ENCODE measurements at places on chromosomes 6 and 20.

GRCh38 chr6:5486214-5486613 lies 224.9 kb downstream of the FARS2 start:
- no peak for DNase-seq

DNA sequence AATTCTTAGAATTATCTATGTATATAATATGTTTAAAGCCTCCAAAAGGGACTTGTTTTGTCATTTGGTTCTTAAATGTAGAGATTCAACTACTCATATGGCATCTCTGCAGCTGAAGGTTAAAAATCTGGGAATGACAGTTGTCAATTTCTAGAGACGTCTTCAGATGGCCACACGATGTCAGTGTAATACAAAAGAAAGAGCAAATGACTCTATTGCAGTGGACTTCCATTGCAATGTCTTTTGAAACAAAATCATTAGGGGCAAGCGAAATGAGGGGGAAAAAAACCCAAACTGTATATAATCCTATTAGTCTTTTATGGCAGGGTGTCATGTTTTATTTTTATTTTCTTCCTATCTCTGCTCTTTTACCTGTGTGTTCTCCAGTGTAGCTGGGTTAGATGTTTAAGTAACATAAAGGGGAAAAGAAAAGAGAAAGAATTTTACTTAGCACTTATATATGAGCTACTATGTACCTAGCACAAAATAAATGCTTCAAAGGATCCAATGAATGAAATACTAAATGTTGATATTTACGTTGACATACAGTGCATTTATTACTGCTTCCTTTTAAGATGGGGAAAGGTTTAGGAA lies 26.2 kb downstream of the CCN2 start:
- DNase-seq = no peak

DNA sequence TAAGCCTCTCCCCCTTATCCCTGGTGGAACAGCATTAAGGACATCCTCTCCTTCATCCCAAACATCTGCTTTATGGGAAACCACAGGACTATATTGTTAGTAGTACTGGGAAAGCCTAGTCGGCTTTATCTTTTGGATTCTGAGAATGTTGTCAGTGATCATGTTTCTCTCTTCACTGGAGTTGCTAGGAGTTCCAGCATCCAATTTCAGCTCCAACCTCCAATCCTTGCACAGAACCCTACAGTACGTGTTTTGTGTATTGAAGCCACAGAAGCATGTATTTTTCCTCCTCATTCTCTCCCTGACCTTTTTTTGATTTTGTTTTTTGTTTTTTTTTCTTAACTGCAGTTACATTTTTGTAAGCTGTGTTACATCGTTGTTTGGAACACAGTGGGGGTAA lies 84.0 kb downstream of the PHACTR3 start:
- no peak for DNase-seq

DNA sequence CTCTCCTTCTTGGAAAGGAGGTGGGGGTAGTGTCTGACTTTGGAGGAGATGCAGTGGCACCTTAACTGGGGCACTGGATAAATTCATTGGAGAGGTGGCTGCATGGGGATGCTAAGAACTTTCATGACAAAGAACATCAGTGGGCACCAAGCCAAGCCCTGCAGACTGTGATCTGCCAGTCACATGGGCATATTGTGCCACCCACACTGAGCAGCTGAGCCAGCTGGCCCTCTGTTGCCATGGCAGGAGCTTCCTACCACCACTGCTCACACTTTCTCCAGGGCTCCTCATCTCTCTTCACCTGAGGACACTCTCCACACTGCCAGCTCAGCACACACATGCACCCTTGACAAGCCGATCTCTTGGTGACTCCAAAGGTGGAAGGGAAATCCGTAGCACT lies 715.6 kb downstream of the QKI start:
- DNase-seq = no peak

DNA sequence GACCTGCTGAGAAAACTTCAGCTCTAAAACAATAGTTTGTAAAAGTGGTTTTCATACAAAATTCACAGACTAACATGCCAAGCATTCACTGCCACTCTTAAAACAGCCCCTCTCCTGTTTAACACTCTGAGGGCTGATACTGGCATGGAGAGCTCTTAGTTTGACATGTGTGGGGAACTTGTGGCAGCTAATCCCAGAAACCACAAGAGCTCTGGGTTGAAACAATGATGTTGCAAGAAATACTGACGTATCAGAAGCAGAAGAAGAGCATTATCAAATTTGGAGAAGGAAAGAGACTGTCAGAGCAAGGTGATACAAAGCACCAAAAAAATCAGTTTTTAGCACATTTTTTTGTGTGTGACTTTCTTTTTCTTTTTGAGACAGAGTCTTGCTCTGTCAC lies 5.1 kb downstream of the BEND3 start:
- DNase-seq = no peak

DNA sequence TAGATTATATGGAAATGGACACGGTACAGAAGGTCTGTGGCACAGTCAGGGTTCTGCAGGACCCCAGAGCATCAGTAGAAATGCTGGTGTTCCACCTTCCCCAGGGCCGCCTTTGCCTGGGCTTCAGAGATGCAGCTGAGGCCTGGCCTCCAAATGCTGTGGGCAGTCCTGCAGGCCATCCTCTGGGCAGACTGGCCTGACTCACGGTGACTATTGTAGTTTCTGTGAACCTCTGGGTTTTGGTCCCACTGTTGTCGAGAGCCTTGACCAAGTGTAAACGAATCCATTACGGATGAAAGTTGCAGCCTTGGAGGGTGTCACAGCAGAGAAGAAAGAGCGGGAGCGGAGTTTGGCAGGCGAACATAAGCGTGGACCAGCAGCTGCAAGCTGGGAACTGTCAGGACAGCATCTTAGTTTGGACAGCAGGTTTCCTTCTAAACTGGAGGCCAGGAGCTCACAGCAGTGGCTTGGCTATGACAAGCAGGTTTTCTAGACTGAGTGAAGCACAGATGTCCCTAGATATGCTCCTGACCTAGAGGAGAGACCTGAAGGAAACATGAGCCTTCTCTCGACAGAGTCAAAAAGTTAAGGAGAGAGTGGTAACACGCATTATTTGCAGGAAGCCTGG lies 46.2 kb upstream of the BCLAF1 start:
- DNase-seq = no peak

- DNase-seq = no peak
Observed at GRCh38 chr6:31418251-31418650, 14.9 kb downstream of the MICA start.

DNA sequence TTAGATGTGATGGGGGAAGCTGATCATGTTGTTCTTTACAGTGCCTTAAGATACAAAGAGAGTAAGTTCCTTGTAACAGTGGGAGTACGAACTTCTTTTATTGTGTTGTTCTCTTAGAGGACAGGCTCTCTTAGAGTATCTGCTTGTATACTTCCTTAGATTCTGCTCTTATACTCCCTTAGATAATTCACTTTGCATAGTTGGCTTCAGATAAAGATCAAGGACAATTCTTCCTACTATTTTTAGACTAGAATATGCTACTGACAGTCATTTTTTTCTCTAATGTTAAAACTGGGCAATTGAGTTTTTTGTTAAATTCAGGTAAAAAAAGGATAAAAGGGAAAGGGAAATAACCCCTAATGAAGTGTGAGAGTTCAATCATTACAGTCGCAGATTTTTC lies 138.7 kb downstream of the MYB start:
- DNase-seq = no peak

GRCh38 chr6:137488150-137489045 lies 5.8 kb downstream of the OLIG3 start:
- DNase-seq = no peak

GRCh38 chr20:23668477-23668951 lies 20.3 kb downstream of the CST4 start:
- peak; percentile 58 for DNase-seq

DNA sequence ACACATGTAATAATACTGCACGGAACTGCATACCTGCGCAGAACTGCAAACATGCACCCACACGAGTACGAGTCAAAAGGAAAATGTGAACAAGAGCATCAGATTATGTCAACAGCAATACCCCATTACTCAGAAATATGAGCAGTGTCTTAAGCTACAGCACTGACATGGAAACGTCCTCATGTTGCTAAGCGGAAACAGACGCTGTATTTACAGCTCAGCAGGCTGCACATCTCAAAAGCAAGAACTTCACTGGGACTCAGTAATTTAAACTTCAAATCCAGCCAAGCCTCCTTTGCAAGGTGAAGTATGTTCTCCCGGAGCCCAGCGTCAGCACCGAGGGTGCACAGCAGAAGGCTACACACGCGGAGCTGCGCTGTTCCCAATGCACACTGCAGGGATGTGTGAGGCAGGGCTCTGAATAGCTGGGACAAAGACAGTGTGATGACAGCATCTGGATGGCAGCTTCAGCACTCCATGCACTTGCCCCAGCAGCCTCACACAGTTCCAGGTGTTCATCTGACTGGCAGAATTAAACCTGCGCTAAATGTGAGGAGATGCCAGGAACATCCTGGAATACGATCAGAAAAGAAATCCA lies 202.8 kb downstream of the WDR27 start:
- no peak for DNase-seq

DNA sequence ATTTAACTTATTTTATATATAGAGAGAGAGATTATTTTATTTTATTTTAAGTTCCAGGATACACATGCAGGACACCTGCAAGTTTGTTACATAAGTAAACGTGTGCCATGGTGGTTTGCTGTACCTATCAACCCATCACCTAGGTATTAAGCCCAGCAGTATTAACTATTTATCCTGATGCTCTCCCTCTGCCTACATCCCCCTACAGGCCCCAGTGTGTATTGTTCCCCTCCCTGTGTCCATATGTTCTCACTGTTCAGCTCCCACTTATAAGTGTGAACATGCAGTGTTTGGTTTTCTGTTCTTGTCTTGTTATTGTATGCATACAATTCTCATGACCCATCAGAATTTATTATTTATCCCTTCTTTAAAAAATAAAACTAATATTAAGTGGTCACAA lies 34.6 kb downstream of the FKBP1C start:
- DNase-seq = no peak

GRCh38 chr20:25484911-25485511 lies 77.5 kb downstream of the GINS1 start:
- DNase-seq = no peak

GRCh38 chr6:1862411-1862810 lies 252.7 kb downstream of the FOXC1 start:
- DNase-seq = no peak

DNA sequence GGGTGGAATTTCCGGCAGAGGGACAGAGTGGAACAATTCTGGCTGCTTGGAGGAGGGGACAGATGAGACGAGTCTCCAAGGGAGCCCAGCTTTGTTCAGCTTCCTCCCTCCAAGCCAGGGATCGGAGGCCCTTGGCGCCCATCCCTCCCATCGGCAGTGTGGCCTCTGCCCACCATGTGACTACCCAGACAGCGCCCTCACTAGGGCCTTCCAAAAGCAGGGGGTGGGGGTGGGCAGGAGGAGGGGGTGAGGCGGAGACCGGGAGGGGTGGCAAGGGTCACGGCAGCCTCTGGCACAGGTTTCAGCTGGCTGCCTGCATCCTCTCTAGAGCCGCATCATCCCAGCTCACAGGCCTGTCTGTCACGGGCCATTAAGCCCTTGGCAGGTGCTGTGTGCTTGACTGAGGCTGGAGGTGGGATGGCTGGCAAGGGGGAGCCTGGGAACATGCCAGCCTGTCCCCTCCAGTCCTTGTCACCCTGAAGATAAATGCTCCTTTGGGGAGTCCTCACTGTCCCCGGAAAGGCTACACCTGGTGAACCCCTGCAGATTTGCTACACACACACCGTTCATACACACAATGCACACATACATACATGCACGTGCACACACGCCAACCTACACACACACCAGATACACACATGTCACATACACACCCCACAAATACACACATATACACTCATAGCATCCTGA lies 6.2 kb upstream of the FGD2 start:
- DNase-seq = no peak

DNA sequence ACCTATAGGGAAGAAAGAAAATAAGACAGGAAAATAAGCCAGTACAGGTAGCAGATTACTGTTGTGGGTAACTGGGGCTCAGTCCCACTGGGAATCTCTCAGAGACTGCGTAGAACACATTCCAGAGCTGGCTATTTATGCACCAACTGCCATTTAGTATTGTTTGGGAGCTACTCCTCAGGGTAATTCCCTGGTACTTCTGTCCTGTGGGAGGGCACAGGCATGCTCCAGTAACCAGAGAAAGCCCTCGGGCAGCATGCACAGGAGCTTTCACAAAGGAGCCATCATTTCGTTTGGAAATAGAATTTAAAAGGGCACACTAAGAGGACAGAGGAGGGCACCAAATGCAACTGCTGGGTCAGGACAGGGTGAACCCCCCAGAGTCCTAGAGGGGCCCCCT lies 148.0 kb upstream of the LRFN2 start:
- DNase-seq = no peak

DNA sequence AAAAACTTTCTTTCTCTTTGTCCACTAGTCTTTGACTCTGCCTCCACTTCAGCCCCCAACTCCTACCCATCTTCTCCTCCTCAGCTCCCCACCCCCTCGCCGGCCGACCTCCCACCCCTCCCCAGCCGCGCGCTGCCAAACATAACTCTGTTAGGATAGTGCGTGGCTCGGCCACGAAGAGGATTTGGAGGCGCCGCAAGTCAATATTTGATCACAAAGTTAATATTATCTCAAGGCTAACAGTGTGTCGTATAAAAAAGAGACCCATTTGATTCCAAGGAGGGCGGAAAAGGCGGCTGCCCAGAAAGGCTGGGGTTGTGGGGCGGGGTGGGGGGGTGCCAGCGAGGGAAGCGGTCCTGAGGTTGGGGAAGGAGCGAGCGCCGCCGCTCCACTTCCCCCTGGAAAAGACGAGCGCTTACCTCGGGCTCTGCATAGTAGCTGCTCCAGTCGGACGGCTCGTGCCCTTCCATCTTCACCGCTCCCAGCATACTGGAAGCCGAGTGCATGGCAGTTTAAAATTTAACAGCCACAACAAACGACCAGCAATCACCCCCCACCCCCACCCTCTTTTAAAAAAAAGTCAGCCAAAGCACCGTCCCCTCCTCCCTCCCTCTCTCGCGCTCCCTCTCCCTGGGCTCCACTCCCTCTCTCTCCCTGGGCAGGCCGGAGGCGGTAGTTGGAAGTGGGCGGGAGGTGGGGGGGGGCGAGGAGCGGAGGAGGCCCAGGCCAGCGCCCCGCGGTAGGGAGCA lies 425 bp downstream of the FOXA2 start:
- no peak for DNase-seq

DNA sequence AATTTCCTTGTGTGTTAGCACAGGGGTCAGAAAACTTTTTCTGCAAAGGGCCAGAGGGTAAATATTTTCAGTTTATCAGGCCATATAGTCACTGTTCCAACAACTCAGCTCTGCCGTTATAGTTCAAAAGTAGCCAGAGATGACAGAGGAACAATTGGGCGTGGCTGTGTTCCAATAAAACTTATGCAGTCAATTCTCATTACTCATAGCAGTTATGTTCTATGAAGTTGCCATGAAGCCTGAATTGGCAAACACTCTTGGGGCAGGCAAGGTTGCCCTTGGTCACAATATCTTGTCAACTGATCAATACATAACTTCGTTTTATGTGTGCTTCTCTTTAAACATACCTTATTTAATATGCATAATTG lies 304.2 kb downstream of the TFAP2C start:
- DNase-seq = no peak

DNA sequence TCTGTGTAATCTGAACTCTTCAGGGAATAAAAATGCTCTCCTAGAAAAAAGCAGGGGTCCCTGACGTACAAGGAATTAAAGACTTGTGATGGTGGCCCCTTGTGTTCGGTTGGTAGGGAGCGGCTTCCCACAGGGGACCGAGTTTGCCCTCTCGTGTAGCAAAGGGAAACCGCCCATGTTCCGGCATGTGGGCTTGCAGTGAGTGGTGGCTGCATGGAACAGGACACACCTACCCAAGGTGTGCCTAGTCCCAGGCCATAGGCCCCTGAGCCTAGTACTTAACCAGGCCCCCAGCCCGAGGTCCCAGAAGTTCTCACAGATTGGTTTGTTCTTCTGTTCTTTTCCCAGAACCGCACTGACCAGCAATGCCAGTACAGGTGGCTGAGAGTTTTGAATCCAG lies 15.5 kb downstream of the MYBL2 start:
- no peak for DNase-seq
